ENCODE measurements at places on chromosomes 6 and 20. TPM values are rescaled to one million over a fixed set of nuclear protein-coding genes. Genes with fewer than 3 reads are reported as not detected.

Gene ULBP2
- 1.5 TPM for total RNA-seq

Gene WFDC5
- not detected for total RNA-seq

DNA sequence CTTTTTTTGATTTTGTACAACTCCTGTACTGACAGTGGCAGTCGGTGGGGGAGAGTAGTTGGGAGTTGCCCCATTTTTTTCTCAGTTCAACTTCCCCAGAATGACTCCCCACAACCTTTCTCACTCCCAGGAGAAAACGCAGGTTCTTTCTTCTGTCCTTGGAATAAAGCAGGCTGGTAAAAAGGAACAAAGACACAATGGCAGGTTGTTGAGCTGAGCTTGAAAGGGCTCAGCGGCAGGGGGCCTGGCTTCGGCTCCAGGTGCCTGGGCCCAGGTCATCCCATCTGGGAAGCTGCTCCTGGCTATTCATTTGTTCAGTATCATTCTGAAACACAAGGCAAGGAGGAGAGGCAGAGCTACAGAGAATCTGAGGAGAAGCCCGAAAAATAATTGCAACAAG, 46.2 kb downstream of the PROKR2 start:
- no peak overlapping the region for H3K4me3 ChIP-seq
- DNase-seq, result no peak
- H3K27me3 ChIP-seq, result no peaks in the 10 kb centered on the region
- H3K27ac ChIP-seq, result no peak overlapping the region
- no peaks in the 10 kb centered on the region for H3K36me3 ChIP-seq

Gene EPB41L1
- 33.9 TPM for total RNA-seq

Gene ELOVL2
- total RNA-seq, result 0.68 TPM

GRCh38 chr6:14966906-14967711, 278.8 kb upstream of the JARID2 start:
- no peaks in the 10 kb centered on the region for H3K36me3 ChIP-seq
- no peaks in the 10 kb centered on the region for H3K4me1 ChIP-seq
- H3K4me3 ChIP-seq, result no peak overlapping the region

DNA sequence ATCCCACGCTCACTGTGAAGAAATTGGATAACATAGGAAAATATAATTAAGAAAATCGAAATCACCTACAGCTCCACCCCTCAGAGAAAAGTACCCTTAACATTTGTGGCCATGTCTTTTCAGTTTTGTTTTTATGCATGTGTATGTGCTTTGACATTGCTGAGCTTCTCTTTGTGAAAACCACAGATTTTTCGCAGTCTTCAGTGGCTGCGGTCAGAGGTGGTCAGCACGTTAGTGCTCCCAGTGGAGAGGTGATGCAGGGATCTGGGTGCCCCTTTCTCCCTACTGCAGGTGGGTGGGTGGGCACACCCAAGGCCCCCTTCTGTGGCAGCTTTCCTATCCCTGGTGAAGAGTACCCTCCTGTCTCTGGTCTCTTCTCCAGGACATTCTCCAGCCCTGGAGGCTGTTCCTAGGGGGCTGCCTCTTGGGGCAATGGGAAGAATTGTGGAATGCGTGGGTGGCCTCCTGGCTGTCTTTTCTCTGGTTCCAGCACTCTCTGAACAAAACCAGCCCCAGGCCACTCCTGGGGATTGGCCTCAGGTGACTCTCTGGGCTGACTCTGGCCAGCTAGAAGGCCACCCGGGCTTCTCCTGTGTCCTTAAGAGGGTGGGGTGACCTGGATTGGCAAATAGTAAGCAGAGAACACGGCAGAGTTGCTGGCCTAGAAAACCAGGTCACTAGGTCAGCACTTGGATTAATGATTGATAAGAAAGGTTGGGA, 49.8 kb upstream of the FANCE start:
- no peaks in the 10 kb centered on the region for H3K36me3 ChIP-seq
- no peaks in the 10 kb centered on the region for H3K27me3 ChIP-seq
- H3K4me1 ChIP-seq, result peaks cover 39% of the 10 kb centered on the region

Gene KIF25
- total RNA-seq, result not detected

GRCh38 chr6:151498327-151498726, 4.5 kb downstream of the CCDC170 start:
- peaks cover 11% of the 10 kb centered on the region for H3K4me1 ChIP-seq
- H3K36me3 ChIP-seq, result no peaks in the 10 kb centered on the region
- no peak for DNase-seq
- H3K27me3 ChIP-seq, result no peaks in the 10 kb centered on the region
- no peak overlapping the region for H3K27ac ChIP-seq
